ENCODE measurements at places on chromosomes 2 and 18.

- no peak for DNase-seq
These were observed 339.9 kb downstream of the ADCYAP1 start for GRCh38 chr18:1244397-1245122.

GRCh38 chr2:181197140-181197760 is 216.8 kb downstream of the UBE2E3 start:
- DNase-seq = no peak

GRCh38 chr2:227214622-227215041 is 50.2 kb downstream of the COL4A3 start:
- no peak for DNase-seq

DNA sequence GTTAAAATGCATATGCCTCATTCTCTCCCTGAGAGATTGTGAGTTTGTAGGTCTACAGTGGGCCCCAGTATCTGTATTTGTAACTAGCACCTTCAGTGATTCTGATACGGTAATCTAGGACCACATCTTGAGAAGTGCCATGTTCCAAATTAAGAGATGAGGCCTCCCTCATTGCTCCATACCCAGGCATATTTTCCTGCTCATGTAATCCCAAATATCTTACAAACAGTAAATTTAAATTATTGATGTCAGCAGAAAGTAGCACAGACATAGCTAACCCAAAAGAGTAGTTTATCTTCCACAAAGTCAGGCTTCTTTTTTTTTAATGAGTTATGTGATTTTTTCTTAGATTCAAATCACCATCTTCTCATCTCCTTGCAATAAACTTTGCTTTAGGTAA is 263.8 kb downstream of the SETBP1 start:
- no peak for DNase-seq

DNA sequence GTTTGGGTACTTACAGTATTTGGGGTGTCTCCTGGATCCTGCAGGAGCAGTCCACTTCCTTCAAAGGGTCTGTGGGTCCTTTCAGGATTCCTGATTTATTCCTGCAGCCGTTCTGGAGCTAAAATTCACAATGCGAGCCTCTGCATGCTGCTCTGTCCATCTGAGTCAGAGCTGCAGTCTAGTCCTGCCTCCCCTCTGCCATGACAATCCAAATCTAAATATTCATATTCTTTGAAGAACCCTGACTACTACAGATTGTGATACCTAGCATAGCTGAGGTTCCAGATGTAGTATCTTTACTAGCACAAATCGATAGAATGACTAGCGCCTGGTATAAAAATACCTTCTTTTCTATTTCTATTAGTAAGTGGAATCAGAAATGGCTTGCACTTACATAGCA is 31.3 kb upstream of the GAREM1 start:
- DNase-seq = no peak

GRCh38 chr2:60275958-60276357 is 277.5 kb downstream of the BCL11A start:
- no peak for DNase-seq

DNA sequence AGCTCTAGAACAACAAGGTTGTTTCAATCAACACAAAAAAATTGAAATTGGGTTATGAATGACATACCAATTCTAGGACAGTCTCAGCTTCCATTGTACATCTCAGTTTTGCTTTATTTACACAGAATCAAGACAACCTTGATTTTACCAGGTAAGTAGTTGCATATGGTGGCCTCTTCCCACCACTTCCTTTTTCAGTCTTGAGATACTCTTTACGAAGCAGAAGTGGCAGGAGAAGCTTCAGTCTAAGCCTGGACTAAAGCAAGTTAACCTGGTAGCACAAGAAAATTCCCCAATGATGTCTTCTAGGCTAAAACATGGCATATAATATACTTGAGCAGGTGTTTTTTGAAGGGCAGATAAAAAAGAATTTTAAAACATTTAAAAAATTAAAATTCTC is 10.7 kb upstream of the FAM136A start:
- DNase-seq = no peak

DNA sequence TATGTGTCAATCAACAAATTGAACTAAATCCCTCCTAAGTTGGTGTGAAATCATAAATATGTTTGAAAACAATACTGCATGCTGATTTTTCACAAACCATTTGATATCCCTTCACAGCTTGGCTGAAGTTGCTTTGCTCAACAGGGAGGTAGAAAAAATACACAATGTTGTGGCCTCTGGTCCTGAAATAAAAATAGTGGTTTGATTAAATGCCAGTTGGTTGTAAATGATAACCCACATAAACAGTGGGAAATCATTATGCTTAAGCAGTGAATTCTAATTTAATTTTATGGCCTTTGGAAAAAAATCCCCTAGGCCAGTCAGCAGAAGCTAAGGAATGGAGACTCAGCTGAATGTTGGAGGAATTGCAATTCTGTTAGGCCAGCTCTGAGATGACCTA is 359.4 kb upstream of the CWC22 start:
- no peak for DNase-seq

DNA sequence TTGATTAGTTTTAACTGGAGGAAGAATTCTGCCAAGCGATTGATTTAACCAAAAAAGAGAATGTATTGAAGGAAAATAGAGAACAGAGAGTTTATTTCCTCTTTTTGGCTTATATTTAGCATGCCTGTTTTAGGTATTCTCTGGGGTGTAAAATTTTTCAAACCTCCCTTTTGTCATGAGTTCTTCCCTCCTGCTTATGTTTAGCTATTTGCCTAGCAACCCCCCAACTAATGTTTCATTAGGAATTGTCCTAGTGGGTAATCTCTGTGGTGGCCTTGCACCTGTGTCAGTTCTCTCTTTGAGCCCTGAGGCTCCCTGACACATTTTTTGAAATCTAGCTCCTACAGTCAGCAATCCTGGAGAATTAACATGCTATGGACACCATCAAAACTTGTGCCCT is 12.5 kb upstream of the REG1B start:
- DNase-seq = no peak

GRCh38 chr18:12645254-12645653 is 12.7 kb downstream of the SPIRE1 start:
- no peak for DNase-seq
